ENCODE measurements at places on chromosomes 3 and 15.

DNA sequence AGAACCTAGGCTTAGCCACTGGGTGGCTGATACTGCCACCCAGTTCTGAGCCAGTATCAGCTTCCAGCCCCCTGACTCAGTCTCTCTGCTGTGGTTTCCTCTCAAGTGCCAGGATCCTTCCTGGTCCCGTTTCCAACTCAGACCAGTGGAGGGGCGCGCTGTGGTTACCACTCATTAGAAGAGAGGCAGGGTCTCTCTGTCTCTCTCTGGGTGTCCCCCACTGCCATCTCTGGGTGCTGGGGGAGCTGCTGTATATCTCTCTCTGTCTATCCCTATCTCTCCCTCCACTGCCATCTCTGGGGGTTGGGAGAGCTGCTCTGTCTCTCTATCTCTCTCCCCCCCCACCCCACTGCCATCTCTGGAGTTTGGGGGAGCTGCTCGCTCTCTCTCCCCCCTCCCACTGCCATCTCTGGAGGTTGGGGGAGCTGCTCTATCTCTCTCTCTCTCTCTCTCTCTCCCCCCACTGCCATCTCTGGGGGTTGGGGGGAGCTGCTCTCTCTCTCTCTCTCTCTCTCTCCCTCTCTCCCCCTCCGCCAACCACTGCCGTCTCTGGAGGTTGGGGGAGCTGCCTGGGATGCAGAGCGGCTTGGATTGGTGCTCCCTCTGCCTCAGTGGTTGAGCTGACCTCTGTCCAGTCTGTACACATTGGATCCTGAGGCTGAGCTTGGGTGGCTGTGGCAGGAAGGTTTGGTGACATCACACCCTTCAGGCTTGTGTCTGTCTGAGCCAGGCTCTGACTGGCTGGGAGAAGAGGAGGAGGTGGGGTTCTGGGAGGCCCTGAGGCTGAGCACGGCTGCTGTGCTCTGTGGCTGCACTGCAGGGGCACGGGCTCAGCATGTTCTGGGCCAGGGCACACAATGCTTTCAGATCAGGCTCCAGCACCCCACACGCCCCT is 98.9 kb downstream of the APBA2 start:
- no peak for DNase-seq

- DNase-seq, result no peak
Observed at GRCh38 chr3:72100601-72101187, 315.7 kb upstream of the PROK2 start.

DNA sequence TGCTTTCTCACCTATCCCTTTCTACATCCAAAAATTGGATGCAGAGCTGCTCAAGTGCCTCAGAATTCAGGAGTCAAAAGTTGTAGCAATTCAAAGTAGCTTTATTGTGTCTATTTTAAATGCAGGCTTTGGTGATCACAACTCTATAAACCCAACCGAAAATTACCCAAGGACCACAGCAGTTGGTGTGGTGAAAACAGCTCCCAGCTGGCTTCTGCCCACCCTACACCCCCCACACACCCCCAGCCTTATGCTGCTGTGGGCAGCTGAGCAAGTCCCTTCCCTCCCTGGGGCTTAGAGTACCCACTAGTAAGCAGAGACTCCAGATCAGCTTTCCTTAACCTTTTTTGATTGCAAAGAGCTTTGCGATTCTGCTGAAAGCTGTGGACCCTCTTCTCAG is 5.8 kb upstream of the HES1 start:
- no peak for DNase-seq

DNA sequence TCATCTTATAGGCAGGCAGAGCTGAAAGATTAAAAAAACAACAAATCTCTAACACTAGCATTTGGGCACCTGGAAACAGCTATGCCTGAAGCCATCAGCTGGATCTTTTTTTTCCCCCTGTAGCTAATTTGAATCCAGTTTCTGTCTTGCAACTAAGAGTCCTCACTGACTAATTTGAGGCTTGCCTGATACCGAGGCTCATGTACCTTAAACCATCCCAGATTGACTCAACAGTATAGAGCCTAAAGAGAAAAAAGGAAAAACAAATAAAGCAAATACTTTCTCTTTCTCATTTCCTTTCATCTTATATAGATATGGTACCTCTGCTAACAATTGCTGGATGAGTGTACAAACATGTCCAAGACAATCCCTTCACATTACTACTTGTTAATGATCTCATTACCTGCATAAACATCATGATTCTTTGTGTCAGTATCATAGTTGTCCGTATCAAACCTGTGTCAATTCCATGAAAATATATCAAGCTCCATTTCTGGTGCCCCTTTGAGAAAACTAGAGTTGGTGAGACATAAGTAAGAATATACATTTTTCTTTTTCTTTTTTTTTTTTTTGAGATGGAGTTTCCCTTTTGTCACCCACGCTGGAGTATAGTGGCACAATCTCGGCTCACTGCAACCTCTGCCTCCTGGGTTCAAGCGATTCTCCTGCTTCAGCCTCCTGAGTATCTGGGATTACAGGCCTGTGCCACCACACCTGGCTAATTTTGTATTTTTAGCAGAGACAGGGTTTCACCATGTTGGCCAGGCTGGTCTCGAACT is 43.1 kb downstream of the BHLHE40 start:
- DNase-seq, result peak; percentile 97

DNA sequence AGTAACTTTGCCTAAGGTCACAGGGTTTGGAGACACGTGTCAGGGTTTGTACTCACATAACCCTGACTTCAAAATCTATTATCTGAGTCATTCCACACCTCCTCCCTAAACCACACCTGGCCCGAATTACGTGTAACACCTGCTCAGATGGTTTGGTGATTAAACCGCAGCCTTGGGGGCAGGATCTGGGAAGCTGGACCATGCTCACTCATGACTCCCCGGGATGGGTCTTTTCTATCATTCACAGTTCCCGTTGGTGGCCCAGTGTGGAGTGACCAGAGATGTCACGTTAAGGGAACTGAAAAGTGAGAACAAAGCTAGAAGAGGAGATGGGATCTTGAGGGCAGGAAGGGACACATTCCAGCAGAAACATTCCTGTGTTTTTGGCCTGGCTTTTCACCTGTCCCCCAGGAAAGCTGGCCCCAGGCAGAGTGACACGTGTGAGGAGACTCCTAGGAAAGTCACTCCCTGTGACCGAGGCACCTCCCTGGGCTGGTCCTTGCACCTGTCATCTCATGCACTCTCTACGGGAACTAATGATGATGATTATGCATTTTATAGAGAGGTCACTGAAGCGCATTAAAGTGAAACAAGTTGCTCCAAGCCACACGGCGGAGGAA is 75.4 kb upstream of the POMGNT2 start:
- DNase-seq, result peak; percentile 75

DNA sequence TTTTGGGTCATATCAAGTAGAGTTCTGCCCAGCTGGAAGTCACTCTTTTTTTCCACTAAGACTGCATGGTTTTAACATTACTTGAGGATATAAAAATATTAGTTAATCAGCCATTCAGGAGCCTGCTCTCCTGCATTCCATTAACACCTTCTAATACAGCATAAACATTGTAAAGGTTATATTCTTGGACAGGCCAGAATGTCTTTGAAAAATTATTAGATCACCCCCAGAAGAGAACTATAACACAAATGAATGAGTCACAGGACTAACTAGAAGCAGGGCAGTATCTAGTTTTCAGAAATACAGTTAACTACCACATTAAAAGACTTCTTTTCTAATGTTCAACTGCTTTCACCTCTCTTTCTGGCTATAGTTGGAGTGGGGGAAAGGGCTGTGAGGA is 80.9 kb downstream of the THBS1 start:
- no peak for DNase-seq

GRCh38 chr3:40649346-40649745 is 124.6 kb downstream of the ZNF621 start:
- DNase-seq, result peak; percentile 50

DNA sequence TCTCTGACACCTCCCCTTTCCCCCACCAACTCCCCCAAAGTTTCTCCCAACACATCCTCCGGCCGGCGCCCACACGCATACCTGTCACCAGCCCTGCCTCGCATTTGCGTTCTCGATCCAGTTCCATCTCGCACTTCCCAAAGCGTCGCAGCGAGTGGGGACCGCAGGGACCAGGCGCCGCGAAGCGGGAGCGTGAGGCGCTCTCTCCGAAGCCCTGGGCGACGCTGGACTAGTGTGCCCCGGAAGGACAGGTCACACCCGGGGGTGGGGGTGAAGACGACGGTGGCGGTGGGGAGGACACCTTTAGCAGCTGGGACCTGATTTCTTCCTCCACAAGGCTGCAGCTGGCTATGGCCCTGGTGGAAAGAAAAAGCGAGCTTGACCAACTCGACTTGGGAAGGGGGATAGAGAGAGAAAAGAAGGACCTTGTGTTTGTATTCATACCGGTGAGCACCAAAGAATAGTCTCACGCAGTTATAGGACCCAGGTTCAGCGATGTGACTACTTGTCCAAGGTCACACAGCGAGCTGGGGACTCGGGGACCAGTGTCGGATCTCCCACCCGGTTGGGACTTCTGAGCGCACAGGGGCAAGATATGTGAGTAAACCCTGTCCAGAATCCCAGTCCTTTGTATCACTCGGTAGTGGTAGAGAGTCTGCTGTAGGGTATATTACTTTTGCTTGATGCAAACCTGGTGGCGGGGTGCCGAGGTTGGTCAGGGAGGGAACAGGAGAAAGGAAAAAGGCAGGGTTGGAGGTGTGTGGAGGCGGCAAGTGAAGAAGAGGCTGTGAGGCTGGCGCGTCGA is 607 bp upstream of the GHSR start:
- DNase-seq, result no peak

- DNase-seq, result no peak
Observed at GRCh38 chr3:126750756-126751121, 46.7 kb downstream of the CHCHD6 start.

DNA sequence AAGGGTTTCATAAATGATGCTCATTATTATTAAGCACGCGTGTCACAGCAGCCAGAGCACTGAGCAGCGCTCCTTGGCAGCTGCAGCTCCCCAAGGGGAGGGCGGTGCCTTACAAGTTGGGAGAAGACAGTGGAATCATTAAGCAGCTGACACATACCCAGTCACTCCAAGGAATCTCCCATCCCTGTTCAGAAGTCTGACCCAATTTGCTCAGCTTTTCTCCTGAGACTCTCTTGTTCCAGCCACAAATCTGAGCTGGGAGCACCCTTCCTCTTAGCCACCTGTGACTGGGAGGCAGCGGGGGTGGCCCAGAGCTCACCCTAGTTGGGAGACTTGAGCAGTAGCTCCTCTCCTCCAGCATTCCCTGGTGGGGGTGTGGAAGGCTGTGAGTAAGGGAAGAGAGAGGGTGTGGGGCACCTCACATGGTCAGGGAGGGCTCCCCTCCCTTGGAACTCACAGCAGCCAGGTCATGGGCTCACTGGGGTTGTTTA is 64.3 kb downstream of the DUT start:
- peak; percentile 22 for DNase-seq

GRCh38 chr15:35362195-35362829 is 183.7 kb downstream of the DPH6 start:
- DNase-seq, result no peak

DNA sequence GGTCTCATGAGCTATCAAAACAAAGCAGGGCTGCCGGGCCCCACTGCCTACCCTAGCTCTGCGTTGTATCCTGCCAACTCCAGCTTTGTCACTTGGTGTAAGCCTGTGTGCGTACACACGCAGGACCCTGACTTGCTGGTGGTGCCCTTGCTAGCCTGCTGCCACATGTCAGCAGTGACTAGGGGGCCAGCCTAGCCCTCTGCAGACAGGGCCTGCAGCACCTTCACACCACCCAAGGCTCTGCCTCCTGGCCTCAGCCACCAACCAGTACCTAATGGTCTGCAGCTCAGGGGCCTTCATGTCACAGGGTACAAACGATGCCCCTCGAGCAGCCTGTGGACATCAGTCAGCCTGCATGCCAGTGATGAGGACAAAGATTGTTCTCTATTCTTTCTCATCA is 30.1 kb upstream of the DUSP7 start:
- no peak for DNase-seq

- DNase-seq, result no peak
Observed at GRCh38 chr3:146501752-146502151, 32.4 kb upstream of the PLSCR2 start.

DNA sequence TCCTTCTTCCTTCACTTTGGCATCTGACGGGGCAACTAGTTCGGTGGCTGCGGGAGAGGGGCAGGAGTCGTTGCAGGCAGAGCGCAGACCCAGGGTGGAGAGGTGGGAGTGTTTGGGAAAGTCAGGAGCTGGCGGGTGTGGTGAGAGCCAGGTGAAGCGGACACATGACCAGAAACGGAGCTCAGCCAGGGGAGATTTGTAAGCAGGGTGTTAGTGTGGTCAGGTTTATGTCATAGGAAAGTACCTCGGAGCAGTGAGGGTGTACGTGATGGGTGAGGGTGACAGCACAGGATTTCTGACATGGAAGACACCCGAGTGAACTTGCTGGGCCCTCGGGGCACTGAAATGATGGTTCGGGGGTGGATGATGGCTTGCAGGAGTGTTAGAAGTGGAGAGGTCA is 247.4 kb upstream of the TPM1 start:
- no peak for DNase-seq

DNA sequence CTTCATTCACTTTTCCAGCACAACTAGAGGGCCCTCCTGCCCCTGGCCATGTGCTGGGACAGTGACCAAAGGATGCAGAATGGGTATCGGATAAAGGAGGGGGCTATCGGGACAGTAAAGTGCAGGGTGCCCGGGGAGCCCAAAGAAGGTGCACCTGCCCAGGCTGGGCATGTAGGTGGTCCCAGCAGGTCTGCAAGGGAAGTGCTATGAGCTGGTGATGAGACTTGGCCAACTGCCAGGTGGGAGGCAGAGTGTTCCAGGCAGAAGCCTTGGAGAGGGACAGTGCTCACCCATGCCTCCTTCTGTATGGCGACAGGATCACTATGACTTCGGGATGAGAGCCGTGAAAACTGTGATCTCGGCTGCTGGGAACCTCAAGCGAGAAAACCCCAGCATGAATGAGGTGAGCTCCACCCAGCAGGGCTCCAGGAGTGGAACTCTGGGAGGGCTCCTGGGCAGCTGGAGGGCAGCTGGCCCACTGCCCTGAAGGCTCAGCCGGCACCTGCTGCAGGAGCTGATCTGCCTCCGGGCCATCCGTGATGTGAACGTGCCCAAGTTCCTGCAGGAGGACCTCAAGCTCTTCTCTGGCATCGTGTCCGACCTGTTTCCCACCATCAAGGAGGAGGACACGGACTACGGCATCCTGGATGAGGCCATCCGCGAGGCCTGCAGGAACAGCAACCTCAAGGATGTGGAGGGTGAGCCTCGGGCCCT is 48.4 kb downstream of the DNAH1 start:
- DNase-seq, result no peak

GRCh38 chr3:99753268-99753975 is 64.2 kb upstream of the CMSS1 start:
- DNase-seq, result no peak

GRCh38 chr15:59952960-59953359 is 51.2 kb upstream of the FOXB1 start:
- DNase-seq, result no peak

GRCh38 chr15:42071717-42072116 is 22.6 kb downstream of the PLA2G4D start:
- DNase-seq, result no peak

GRCh38 chr3:99781761-99782160 is 35.9 kb upstream of the CMSS1 start:
- DNase-seq, result no peak

- no peak for DNase-seq
Observed at GRCh38 chr3:16512435-16513140, 911 bp downstream of the RFTN1 start.
